Activated T-cell treated with anti-CD3 and anti-CD28 coated beads for 1 hour (primary cell): ENCODE measurements at places on chromosomes 6 and 20.

- DNase-seq, result no peak
Measured at GRCh38 chr6:22954749-22955385, 385.5 kb downstream of the HDGFL1 start.

DNA sequence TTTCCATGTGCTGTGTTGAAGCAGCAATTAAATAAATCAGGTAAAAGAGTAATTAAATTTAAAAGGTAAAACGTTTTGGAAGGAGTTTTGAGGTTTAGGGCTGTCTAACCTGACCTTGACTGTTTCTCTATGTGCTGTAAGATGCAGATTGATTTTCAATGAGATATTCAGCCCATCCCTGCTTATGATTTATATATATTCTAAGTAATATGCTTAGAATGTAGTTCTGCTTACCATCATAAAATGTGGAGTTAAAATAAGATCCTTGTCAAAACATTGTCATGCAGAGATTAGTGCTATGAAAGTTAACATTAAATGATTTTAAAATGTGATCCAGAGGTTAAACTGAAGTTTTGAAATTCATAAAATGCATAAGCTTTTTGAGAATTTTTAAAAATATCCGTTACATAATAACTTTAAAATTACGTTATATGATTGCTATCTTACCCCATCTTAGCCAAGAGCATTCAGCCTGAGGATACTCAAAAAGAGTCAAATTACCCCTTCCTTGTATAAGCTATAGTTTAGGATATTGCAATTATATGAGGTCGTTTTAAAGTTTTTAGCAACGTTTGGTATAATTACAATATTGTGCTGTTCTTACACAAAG, 122.5 kb downstream of the MTHFD1L start:
- no peak for DNase-seq

DNA sequence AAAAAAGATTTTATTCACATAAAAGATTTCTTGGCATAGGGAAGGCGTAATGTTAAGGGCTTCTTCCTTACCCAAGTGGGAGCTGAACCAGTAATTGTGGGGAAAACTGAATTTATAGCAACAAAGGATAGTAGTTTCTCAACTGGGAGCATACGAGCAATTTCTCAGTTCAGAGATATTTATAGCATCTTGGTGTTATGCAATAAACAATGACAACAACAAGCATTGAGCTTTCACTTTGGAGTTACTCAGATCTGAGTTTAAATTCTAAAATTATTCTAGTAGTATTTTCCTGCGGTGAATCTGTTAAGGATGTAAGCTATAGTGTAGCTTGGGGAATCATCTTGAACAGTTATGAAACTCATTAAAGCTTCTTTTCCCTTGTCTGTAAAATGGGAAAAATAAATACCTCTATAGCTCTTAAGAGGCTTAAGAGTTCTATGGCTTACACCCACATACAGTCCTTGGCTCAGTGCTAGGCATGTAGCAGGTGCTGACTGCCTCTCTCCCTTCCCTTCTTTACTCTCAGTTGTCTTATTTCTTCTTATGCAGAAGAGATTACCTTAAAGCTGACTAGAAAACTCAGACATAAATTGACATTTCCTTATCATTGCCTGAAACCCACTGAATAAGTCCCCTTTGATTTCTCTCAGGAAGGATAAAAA, 58.8 kb downstream of the SAMD5 start:
- DNase-seq, result no peak

DNA sequence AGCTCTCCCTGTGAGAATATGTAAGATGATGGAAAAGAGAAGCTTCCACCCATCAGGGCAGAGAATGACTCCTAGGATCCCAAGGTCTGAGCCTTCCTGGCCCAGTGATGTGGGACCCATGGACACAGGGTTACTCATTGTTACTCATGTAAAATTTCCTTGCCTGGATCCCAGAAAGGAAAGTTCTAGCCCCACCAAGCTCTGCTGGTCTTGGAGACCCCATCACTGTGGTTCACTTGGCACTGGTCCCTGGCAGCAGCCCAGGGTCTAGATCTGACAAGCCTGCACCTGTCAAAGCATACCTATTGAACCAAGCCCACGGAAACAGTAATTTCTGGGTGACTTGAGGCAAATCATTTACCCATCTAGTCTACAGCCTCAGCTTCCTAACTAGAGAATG, 22.1 kb downstream of the MDGA1 start:
- no peak for DNase-seq

GRCh38 chr6:79584332-79584731, 46.8 kb upstream of the SH3BGRL2 start:
- DNase-seq, result no peak

GRCh38 chr6:52787917-52788316, 15.7 kb downstream of the GSTA1 start:
- no peak for DNase-seq

GRCh38 chr6:82617648-82618047, 254.0 kb downstream of the TPBG start:
- DNase-seq, result no peak

DNA sequence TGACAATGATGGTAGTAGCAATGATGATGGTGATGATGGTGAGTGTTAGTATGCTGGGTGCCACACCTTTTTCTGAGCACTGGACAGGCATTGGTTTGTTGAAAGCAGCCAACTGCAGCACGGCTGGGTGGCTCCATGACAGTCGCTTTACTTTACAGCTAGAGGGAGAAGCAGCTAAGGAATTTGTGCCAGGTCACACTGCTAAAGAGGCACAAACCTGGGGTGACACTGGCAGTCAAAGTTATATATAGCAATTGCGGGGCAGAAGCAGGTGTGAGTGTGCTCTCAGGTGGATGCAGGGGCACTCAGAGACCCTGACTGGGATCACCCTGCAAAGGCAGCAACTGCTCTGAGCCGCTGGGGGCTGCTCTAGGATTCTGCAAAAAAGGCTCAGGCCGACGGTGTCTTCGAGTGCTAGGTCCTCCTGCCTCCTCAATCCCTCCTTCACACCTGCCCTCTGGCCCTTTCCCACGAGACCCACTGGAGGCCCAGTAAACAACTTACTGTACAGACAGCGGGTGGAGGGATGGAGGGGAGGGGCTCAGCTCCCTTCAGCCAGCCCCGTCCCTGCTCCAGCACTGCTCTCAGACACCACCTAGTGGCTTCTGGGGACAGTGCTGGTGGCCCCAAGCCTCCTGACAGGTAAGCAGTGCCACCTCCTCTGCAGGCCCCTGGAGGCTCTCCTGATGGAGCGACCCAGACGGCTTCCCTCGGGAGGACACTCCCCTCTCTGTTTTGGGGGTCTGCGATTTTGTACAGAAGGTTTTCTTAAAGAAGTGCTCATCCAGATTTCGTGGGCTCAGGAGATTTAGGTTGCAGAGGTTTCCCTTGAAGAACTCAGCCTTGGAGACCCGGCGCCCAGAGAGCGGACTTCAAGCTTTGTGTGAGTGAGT, 4.4 kb upstream of the RPS21 start:
- DNase-seq, result peak; percentile 60

- no peak for DNase-seq
Measured at GRCh38 chr20:371755-372542, 8.6 kb upstream of the TRIB3 start.

GRCh38 chr6:84280030-84280429, 52.6 kb upstream of the CEP162 start:
- no peak for DNase-seq

DNA sequence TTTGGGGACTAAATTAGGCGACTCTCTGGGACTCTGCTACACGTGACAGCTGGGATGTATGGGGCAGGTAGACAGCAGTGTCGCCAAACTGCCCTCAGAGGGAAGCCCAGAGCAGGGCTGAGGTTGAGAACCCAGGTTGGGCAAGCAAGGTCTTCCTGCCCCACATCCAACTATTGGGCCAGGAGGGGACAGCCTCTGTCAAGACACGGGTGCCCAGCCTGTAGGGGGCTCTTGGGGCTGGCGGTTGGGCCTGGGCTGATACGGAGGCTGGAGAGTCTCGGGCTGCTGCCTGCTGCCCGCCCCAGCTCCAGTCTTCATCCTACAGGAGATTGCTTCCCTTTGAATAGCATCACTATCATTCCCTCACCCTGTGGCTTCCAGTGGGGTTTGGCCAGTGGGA, 33.3 kb downstream of the CPNE5 start:
- DNase-seq, result no peak

GRCh38 chr20:1460275-1460674, 6.4 kb downstream of the NSFL1C start:
- DNase-seq, result no peak

- DNase-seq, result peak; percentile 10
Measured at GRCh38 chr20:33914919-33915318, 78.8 kb upstream of the RALY start.

- DNase-seq, result no peak
Measured at GRCh38 chr20:20691477-20692235, 20.8 kb downstream of the RALGAPA2 start.

GRCh38 chr6:130178692-130179091, 44.1 kb downstream of the SAMD3 start:
- no peak for DNase-seq

DNA sequence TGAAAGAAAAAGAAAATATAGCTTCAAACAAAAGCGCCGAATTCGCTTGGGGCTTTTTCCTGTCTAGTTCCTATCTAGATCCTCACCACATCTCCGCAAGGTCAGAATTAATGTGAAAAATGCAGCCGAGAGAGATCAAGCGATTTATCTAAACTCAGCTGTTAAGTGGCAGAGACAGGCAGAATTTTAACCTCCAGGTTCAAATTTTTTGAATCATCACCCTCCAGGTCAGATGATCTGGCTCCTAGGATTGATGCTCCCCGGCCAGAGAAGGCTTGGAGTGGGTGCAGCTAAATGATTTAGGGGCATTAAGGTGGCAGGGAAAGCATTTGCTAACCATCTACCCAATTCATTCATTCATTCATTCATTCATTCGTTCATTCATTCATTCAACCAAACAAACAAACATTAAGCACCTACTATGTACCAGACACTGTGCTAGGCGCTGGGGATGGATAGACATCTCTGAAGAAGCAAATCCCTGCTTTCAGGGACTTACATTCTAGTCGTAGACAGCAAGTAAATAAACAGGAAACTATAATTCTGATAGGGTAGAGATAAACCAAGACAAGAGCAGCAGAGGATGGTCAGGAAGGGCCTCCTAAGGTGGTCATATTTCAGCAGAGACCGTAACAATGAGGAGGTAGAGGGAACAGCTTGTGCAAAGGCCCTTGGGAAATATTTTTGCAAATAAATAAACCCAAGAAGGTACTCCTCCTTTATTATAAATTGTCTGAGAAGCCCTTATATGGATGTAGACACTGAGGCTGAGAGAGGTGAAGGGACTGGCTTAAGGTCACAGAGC, 672 bp upstream of the UBE2V1 start:
- no peak for DNase-seq

GRCh38 chr6:40791004-40791403, 203.8 kb upstream of the LRFN2 start:
- no peak for DNase-seq

DNA sequence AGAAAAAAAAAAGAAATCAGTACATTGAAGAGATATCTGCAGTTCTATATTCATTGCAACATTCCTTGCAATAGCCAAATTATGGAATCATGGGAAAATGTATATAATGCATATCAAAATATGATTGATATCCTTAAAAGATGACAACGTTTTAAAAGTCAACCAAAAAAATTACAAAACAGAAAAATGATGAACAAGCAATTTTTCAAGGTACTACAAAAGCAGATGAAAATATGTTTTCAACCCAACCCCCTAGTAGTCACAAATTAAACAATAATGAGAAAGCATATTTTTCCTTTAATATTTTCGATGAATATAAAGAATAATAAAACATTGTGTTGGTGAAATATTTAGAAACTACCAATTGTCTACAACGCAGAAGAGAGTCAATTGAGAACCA, 497.6 kb downstream of the MEI4 start:
- no peak for DNase-seq
